ENCODE measurements at places on chromosomes 12 and 14. TPM values are rescaled to one million over a fixed set of nuclear protein-coding genes. Genes with fewer than 3 reads are reported as not detected.

The SLC10A1 gene
- not detected for total RNA-seq

The NXPH4 gene
- not detected for total RNA-seq

The STAC3 gene
- total RNA-seq: 4.3 TPM

The GALNT8 gene
- 19.4 TPM for total RNA-seq

The RAN gene
- total RNA-seq: 306 TPM

The SLCO1A2 gene
- not detected for total RNA-seq
